ENCODE measurements at places on chromosomes 1 and 21.

DNA sequence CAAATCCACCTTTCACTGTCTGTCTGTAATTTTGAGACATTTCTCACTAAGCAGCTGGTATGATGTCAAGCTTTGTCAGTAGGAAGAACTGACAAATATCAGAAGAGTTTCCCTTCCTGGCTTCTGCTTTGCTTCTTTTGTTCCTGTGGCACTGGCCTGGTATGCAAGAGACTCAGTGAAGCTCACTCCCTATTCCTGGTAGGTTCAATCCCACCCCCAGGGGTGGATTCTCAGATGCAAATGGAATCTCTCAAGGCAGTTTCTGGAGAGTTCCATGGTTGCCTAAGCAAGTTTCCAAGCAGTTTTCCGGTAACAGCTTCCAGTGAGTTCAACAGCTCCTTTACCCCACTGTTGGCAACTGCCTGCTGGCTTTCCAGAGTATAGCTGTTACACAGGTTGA, 683.4 kb downstream of the PTPRC start:
- no peak for DNase-seq

DNA sequence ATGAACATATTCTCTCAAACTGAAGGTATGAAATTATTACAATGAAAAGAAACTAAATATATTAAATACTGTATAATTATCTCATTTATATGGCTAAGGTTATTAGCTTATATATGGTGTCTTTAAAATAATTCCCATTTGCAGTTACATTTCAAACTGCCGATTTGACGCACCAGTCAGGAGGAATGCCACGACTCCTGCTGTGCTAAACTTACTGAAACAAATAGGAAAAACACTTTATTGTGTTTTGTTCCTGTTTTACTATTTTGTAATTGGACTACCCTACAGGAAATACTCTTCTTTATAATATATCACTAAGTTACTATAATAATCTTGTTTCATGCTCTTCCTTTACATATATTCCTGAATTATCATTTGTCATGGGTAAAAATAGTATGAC, 117.8 kb downstream of the DPYD start:
- no peak for DNase-seq

- no peak for DNase-seq
Observed at GRCh38 chr1:177448036-177448615, 277.4 kb downstream of the BRINP2 start.

DNA sequence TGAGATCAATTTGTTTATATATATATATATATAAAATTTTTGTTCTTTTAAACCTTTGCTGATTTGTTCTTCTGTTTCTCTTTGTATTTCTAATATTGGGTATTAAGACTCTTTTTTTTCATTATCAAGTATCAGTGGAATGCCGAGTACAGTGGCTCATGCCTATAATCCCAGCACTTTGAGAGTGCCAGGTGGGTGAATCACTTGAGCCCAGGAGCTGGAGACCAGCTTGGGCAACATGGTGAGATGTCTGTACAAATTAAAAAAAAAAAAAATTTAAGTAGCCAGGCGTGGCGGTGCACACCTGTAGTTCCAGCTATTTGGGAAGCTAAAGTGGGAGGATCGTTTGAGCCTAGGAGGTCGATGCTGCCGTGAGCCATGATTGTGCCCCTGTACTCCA, 67.1 kb downstream of the MAST2 start:
- no peak for DNase-seq

DNA sequence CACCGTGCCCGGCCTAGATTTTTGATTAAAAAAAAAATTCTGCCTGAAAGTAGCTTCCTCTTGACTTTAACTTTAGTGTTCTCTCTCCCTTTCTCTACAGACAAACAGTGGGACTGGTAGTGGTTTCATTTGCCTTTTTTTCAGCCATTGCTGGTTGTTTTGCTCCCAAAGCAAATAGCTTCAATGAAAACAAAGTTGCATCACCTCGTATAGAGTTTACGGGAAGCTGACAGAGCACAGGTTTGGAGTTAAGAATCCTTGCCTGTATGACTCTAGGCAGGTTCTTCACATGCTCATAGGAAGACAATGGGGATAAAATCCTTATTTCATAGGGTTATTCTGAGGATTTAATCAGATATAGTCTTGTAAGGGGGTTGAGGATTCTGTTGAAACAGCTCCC, 21.6 kb downstream of the AADACL4 start:
- DNase-seq: no peak

GRCh38 chr21:42332557-42333317, 17.5 kb upstream of the TFF3 start:
- no peak for DNase-seq

- DNase-seq: no peak
Observed at GRCh38 chr21:44458971-44459711, 3.8 kb downstream of the LRRC3 start.

DNA sequence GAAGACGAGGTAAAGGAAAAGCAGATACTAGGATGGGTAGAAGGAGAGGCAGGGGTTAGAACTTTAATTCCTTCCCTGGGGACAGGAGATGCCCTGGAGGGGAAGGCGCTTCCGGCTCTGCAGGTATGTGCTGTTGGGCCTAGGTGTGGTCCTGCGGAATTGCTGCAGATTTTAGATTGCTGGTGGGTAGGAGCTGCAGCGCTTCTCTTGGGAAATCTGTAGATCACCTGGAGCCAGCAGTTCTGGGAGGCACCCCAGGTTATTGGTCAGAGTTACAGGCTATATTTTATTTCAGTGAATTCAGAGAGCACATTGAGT, 1.1 kb downstream of the MGST3 start:
- DNase-seq: no peak

DNA sequence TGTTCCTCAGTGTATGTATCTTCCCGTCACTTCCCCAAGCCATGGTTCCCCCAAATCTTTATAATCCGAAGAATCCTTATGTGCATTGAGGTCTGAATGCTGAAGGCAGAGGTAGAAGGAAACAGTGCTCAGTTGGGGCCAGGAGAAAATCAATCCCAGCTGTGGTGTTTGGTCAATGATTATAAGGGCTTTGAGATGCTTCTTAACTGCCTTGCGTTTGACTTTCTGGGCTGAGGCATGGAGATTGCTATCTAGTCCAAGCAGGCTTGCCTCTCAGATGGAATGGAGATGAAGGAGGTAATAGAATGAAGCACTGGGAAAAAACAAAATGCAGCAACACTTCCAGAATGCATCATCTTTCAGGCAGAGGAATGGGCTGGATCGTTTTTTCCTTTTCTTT, 3.6 kb upstream of the MAP1LC3C start:
- no peak for DNase-seq

GRCh38 chr1:193102662-193103061, 2.6 kb downstream of the GLRX2 start:
- DNase-seq: no peak

DNA sequence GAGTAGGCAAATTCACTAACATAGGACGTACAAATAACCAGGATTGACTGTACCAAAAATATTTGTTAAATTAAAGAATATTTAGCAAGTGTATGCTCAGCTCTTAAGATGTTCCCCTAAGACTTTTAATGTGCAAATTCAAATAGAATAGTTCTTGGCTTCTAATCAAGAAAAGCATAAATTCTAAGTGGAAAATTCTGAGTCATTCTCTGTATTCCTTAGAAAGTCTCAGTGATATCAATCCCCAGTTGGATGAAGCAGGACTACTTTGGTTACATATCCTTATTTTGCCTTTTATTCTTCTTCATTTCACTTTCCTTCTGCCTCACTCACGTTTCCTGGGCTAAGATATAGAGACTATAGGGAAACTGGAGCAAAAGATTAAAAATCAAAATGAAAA, 130.2 kb downstream of the IFI44 start:
- DNase-seq: no peak

DNA sequence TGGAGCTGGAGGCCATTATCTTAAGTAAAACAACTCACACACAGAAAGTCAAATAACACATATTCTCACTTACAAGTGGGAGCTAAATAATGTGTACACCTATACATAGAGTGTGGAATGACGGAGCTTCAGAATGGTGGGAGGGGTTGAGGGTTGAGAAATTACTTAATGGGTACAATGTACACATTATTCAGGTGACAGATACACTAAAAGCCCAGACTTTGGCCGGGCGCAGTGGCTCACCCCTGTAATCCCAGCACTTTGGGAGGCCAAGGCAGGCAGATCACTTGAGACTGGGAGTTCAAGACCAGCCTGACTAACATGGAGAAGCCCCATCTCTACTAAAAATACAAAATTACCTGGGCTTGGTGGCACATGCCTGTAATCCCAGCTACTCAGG, 24.9 kb upstream of the LRIG2 start:
- no peak for DNase-seq

- no peak for DNase-seq
Observed at GRCh38 chr1:32352831-32353383, 9.4 kb downstream of the FAM229A start.

DNA sequence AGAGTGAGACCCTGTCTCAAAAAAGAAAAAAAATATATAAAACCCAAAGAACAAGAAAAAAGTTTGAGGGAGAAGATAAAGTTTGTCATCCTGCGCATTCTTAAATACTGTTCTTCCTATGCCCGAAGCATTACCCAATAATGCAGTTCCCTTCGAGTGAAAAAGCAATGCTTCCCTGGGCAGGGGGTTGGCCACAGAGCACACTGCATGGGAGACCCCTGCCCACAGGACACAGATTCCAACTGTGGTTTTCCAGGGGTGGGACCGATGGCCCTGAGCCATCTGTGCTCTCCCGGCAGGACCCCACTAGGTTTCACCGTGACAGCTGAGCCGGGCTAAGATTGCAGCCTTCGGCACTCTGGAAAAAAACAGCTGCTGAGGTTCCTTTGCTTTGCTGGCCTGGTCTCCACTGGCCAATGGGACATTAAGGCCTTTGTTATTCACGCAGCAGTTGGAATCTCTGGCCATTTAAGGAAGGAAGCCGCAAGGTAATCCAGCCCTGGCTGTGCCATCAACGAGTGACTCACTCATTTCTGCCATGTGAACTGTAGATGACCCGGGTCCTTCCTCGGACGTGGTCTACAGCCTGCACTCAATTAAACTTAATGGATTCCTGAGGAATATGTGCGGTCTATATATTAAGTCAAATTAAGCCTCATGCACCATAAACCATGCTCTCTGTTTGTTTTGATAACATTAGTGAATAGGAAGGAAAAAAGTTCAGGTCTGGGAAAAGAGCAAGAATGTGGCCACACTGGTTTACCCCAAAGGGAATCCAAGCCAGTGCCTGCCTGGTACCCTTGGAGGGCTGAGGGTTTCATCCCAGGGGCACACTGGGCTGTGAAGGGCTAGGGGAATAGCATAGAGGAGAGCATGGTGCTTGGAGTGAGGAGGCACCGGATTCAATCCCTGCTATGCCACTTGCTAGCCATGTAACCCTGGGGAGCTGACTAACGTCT, 163.2 kb downstream of the ZBTB18 start:
- no peak for DNase-seq

- DNase-seq: no peak
Observed at GRCh38 chr1:66552829-66553228, 18.9 kb downstream of the SGIP1 start.

DNA sequence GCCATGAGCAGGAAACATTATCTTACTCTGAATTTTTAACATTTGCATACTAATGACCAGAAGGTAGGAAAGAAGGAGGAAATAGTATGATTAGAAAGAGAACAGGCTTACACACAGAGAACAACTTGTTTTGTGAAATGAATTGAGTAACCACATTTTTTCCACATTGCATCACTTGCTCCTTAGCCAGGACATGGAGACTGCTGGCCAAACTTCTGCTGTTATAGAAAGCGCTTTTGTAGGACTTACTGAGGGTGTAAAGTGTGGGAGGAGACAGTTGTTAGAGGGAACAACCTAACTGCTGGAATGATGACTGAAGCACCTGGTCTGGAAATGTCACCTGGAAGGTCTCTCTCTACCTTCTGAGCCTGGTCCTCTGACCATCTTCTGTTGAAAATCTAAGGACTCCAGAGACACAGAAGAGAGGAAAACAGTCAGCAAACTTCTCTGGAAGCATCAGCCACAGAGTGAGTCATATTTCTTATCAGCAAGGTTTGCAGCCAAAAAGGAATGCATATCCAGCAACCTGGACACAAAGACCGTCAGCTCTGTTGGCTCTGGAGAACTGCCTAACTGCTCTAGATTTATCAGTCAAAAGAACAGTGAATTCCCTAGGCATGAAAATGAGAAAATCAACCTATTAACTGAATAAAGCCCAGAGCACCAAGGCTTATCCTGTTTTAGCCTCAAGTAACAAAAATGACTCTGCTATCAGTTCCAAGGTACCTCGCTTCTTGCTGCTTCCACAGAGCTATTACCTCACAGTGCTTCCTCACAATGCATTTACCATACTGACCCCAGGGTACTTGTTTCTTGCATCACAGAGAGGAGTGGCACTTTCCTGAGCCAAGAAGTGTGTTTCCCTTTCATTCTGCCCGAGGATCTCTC, 88.0 kb upstream of the SLFNL1 start:
- DNase-seq: no peak

DNA sequence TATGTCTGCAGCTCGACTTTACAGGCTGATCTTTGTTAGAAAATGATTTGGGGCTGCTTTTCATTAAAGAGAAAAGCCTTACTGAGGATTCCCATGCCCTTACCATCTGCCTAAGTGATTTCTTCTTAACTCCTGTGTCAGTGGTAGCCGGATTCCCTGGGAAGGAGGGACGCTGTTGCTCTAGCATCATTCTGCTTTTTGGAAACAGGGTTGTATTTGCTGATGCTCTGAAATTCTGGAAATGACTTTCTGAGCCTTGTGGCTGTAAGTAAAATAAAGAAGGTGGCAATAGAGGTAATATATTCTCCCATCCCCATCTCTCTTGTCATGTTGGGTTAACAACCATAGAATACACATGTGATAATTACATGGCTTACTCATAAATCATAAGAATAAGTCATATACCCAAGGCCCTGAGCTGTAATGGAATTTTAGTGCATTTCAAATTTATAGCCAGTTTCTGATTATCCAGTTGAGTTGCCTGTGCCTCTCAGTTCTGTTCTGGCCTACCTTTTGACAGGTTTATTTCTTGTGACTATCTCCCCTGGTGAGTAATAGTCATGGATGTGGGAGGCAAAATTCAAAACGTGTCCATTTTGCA, 74.4 kb downstream of the AK4 start:
- no peak for DNase-seq

- no peak for DNase-seq
Observed at GRCh38 chr1:14067711-14068110, 367.7 kb downstream of the PRDM2 start.

GRCh38 chr1:84836145-84836544, 56.9 kb downstream of the LPAR3 start:
- no peak for DNase-seq

DNA sequence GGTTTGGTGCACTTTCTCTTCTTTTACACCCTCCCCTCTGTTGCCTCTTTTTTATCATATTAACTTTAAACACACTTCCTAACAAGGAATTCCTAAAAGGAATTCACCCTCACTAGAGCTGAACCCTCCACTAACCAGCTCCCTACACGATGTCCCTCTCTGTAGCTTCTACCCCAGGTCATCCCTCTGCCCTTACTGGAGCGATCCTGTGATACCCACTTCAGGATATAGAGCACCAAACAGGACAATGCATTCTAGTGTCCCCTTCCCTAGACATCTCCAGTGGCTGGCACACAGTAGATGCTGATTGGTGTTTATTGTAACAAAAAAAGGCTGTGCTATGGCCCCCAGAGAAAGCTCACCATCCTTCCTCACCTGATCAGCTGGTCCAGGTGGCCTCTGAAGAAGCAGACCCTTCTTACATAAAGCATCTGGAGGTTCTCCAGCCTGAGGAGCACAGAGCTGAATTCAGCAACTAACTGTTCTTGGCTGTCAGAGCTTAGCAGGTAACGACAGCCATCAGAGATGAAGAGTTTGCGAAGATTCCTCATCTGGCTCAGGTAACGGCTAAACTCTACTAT, 1.4 kb downstream of the PRAMEF18 start:
- no peak for DNase-seq

GRCh38 chr21:45590726-45591618, 48.7 kb upstream of the SLC19A1 start:
- no peak for DNase-seq

- no peak for DNase-seq
Observed at GRCh38 chr1:15690317-15690716, 6.2 kb downstream of the PLEKHM2 start.

Data from NCI-H1092 treated with DMSO at 0.1 percent for 48 hours (cell line).